RKO (cell line): ENCODE measurements at places on chromosomes 2 and 18.

- DNase-seq = no peak
These were observed 34.8 kb downstream of the PPP1R1C start for GRCh38 chr2:182020286-182021070.

- DNase-seq = peak; percentile 19
These were observed 5.8 kb downstream of the CUL3 start for GRCh38 chr2:224579411-224579810.

DNA sequence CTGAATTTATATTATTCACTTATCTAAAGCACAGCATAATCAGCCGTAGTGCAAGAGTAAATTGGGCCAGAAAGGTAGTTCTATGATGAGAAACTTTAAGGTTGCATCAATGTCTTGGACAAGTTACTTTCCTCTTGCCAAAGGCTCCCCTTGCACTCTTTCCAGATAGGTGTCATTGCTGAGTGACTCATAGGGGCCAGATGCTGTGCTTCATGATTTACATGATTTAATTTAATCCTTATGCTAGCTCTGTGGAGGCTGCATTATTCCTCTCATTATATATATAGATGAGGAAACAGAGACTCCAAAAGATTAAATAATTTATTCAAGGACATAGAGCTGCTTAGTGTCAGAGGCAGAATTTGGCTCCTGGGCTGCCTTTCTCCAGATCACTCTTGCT lies 5.0 kb downstream of the CFAP221 start:
- peak; percentile 5 for DNase-seq

DNA sequence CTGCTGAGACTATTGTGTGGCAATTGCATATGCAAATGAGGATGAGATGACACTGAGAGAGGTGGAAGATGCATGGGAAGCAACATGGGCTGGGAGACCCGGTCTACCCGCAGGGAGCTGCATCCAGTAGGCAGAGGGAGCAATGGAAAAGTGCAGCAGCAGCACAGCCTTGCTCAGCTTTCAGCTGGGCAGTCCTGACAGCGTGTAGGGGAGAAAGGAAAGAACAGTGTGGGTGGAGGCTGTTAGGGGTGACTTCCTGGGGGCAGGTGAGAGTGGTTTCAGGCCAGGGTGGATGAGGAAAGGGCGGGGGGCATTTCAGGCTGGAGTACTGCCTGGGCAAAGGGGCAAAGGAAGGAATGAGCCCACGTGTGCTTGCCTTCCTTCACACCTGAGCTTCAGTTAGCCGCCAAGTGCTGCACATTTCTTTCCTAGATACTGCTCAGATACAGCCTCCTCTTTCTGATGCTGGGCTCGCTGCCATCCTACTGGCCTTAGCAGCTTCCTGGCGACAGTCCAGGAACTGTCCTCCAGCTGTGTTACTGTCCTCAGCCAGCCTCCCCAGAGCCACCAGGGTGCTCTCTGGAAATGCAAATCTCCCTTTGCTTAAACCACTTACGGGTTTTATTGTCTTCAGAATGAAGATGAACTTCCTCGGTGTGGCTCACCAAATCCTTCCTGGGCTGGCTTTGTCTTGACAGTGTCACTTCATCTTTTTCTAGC lies 276.3 kb downstream of the TSN start:
- DNase-seq = no peak

DNA sequence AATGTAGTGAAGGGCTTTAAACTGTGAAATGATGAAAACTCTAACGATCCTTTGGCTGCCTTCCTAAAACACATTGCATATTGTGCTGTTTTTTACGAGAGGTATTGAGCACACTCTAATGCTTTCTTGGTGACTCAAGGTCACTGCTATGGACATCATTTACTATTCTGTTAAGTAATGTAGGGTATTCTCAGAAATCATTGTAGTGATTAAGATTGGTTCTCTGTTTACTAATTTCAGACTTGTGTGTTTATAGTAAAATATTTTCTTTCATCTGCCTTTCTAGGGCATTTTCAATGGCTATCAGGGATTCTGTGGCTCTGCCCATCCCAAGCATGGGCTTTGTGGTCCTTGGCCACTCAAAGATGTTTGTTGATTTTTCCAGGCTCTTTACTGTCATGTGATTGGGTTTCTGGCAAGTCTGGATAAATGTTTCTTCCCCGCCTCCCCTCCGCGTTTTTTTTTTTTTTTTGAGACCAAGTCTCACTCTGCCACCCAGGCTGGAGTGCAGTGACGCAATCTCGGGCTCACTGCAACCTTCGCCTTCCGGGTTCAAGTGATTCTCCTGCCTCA lies 29.3 kb downstream of the UBE2F start:
- DNase-seq = no peak

GRCh38 chr2:142585785-142586184 lies 291.7 kb upstream of the KYNU start:
- no peak for DNase-seq

DNA sequence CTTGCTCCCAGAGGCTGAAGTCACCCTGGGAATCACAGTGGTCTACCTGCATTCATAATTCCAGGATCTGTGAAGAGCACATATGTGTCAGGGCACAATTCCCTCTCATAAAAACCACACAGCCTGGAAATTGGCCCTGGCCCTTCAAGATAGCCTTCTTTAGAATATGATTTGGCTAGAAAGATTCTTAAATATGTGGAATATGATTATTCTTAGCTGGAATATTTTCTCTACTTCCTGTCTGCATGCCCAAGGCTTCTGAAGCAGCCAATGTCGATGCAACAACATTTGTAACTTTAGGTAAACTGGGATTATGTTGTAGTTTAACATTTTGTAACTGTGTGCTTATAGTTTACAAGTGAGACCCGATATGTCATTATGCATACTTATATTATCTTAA lies 24.2 kb downstream of the ICOS start:
- DNase-seq = no peak

DNA sequence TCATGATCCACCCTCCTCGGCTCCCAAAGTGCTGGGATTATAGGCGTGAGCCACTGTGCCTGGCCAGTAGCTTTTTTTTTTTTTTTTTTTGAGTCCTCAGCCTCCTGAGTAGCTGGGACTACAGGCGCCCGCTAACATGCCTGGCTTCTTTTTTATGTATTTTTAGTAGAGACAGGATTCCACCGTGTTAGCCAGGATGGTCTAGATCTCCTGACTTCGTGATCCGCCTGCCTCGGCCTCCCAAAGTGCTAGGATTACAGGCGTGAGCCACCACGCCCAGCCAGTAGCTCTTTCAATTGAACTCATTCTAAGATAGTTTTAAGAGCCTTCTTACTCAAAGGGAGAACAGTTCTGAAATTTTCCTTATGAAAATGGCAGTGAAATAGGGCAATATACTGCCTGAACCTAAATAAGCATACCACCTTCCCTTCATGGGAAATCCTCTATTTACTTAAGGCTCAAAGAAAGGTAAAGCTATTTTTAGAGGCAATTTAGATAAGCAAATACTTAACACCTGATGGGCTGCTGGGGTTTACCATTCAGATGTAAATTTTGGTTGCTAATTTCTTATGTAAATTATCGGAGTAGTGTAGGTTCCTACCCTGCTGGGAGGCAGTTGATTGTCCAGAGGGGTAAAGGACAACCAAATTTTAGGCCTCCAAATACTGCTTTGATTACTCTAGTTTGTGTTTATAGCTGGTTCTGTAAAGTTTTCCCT lies 144.7 kb downstream of the GREB1L start:
- DNase-seq = no peak

- DNase-seq = no peak
These were observed 20.1 kb downstream of the TMEM177 start for GRCh38 chr2:119699016-119699606.

DNA sequence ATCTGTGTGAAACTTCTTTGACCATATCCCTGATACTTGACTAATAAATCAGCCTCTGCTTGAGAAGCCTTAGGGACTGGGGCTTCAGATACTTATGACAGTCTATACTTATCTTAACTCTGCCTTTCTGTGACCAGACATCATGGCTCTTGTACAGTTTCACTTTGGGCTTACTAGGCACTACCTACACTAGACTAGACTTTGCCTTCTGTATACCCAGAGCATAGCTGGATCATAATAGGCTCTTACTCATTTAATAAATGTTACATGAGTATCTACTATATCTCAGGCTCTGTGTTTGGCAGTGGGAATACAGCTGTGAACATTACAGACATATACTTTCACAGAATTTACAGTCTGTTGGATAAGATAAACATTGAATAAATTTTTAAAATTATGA lies 9.0 kb downstream of the UGP2 start:
- no peak for DNase-seq

DNA sequence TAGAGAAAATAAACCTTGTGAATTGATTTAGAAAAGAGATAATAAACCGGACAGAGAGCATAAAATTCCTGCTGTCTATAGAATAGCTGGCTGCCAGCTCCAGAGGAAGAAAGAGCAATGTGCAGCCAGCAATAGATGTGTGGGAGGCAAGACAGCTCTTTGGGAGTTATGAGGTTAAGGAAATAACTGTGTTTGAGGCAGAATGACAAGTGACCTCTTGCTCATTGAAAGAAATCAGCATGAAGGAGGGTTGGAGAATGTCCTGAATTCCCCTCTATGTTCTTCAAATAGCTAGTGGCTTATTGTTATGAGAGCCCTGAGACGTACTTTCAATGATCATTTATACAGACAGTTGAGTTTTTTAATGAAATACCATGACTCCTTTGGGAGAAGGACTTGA lies 1009.9 kb upstream of the NXPH2 start:
- DNase-seq = no peak

DNA sequence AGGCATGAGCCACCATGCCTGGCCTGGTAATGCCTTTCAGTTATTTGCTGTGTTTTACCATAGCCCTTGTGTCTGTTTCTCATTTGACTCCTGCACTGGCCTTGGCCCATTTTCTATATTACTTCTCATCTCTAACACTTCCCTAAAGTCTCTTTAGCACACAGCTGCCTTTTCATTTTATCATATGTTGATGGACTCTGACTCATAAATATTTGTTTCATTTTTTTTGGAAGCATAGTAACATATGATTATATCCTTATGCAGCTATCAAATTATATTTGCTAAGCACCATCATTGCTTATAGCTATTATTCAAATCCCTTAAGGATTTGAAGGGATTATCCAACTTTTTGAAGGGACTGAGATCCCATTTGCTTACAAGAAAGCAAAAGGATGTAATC lies 320.3 kb downstream of the GPD2 start:
- DNase-seq = no peak

- DNase-seq = no peak
These were observed 55.0 kb upstream of the ITM2C start for GRCh38 chr2:230809677-230810251.

DNA sequence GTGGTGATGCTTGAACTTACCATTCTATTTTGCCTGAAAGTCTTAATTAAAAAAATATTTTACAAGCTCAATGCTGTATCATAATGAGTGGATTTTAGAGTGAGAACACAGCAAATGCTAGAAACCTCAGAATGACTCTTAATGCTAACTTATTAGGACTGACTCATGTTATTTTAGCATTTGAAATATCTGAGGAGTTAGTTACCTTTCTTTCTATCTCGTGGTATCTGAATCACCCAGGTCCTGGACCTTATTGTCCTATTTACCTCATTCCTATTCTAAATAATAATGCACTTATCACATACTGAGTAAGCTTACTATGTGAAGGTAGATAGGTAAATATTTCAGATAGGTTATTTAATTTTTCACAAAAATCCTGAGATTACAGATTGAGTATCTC lies 70.7 kb downstream of the SOS1 start:
- DNase-seq = no peak

DNA sequence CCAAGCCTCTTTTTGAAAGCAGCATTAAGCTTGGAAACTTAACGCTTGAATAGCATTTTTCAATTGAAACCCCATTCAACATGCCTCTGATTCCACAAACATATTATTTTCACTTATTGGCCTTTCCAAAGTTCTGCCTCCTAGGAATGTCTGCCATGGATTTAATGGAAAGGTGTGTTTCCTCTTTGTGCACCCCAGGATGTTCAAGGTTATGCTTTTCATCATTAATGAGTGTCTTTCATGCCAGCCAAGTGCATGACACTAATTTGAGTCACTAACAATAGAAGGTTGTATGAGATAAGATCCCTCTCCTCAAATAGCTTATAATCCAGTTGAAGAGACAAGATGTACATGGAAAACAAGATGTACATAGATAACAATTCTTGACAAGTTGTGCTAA lies 84.7 kb downstream of the ALPK2 start:
- DNase-seq = no peak

DNA sequence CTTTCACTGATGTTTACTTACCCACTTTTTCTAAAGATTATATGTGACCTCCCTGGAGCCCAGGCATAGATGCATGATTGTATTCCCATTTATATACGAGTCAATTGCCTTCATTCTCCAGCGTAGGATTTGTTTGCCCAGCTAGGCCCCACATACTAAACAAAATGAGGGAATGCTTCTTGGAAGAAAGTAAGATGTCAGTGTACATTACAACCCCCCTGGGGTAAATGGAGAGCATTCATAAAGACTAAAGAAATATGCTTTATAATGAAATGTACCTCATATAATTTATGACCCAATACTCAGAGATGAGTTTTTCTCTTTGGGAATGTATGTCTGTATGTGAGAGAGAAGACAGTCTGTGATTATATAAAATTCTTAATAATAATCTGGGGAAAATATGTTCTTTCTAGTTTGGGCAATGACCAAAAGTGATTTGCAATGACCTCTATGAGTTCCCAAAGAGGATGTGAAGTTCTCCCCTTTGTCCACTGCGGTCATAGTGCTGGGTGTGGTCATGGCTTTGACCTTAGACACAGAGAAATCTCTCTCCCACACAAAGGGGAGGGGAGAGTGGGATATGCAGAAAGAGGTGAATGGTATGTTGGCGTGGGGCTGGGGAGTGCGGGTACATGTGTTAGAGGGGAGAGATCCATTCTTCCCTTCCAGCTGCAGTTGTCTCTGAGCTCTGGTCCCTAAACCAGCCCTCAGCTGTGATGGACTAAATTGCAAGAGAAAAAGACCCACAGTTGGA lies 175.6 kb downstream of the EN1 start:
- no peak for DNase-seq

- DNase-seq = no peak
These were observed 40.2 kb upstream of the VRK2 start for GRCh38 chr2:58006256-58006951.

DNA sequence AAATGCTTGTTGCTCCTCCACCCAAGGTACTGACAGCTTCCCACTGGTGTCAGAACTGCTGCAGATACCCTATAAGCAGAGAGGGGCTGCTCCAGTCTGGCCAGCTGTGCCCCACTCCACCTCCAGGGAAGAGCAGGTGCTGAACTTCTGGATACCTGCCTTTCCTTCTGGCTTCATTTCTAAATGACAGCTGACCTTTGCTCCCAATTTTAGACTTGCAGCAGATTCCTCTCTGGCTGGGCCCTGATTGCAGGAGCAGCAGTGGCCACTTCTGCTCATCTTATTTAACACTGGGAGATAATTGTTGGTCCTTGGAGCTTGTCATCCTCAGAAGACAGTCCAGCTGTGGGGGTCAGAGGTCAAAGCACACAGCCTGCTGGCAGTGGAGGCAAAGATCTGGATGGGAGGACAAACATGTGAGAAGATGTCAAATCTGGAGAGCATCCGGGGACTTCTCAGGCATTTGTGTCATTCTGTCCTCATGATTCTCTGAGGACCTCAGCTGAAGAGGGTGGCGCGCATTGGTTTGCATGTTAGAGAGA lies 38.9 kb downstream of the SETBP1 start:
- DNase-seq = no peak

- DNase-seq = no peak
These were observed 47.2 kb downstream of the AGAP1 start for GRCh38 chr2:235541016-235541415.
